ENCODE measurements at places on chromosomes 11 and 22.

DNA sequence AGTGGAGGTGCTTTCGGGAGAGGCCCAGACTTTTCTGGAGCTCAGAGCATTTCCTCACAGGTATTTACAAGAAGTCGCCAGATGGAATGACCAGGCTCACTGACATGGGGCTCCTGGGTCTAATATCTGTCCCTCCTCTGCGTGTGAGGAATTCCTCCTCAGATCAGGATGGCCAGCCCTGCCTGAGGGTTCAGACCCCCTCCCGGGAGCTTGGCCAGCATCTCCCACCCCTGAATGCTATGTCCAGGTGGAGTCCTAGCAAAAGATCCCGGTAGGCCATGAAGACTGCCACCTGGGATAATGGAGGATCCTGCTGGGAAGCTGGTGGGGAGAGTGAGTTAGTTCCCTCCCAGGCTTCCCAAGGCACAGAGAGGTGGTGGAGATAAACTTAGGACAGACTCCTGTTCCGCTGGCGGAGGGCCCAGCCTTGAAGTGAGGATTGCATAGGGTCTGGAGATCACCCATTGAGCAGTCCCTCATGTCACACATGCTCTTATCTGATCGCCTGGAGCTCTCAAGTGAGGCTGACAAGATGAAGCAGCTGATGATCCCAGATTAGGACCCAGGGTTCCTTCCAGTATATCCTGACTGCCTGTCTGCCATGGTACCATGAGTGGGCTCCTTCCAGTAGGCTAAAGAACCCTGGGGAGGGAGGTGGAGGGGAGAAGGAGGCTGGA lies 5.7 kb downstream of the OAF start:
- no peak for DNase-seq

GRCh38 chr22:44485494-44485893 lies 12.5 kb downstream of the RTL6 start:
- DNase-seq: no peak

GRCh38 chr22:44616461-44616860 lies 85.5 kb upstream of the PRR5 start:
- no peak for DNase-seq

DNA sequence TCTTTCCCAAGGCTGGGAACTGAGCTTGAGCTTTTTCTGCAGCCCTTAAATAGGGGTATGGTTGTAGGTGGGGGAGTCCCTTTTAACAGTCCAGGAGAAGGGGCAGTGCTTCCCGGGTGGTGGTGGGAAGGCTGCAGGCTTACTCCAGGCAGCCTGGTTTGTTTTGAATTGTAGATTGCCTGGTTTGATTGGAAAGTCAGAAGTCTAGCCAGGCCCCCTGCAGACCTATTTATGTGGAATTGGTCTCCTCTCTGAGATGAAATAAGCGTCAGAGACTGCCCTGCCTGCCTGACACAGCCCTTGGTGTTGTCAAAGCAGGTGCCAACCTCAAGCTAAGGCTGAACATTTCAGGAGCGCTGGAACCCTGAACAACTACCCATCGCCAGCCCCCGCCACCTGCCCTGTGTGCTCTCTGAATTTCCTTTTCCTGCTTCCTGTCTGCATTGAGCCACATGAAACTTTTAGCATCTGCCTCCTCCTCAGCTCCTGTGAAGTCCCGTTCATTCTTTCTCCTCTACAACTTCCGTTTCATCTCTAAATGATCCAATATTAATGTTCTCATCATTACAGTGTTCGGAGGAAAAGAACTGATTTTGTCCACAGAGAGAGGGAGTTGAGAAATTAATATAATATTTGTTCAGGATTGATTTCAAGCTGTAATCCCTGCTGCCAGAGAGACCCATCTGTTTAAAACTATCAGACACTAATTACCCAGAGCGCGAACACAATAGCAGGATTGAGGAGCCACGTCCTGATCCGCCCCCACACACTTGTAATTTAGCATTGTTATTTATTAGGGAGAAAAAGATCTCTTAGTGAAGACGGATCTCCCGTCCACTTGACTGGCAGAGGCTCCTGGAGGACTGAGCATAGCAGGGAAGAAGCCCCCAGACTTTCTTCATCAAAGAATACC lies 136.5 kb downstream of the TRIM29 start:
- no peak for DNase-seq

- no peak for DNase-seq
Observed at GRCh38 chr11:19987331-19987801, 172.9 kb downstream of the DBX1 start.

DNA sequence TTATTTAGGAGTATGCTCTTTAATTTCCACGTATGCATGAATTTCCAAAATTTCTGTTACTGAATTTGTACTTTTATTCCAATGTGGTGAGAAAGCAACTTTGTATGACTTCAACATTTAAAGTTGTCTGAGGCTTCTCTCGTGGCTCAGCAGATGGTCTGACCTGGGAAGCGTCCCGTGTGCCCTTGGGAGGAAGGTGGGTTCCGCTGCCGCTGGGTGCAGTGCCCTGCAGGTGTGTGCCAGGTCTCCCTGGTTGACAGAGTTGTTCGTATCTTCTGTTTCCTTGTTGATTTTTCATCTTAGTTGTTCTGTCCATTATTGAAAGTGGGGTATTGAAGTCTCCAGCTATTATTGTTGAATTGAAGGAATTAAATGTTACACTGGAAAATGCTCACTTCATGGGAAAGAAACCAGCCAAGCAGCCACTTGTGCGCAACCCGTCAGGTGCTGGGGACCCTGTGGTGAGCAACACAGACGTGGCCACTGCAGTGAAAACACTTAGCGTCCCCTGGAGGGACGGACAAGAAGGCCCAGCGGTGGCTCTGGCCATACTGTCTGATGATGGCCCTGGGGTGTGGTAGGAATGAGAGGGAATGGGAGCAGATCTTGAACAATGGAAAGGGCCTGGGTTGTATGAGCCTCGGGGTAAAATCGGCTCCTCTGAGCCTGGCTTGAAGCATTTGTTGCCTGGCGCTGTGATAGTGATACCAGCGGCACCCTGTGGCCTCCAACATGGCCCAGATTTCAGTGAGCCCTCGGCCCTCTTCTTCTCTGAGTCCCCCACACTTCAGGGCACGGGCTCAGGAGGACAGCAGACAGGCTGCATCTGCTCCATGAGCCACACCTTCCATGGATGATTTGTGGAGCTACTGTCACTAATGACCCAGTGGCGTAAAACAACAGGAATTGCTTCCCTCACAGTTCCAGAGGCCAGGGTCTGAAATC lies 31.5 kb upstream of the KRTAP5-7 start:
- DNase-seq: no peak

DNA sequence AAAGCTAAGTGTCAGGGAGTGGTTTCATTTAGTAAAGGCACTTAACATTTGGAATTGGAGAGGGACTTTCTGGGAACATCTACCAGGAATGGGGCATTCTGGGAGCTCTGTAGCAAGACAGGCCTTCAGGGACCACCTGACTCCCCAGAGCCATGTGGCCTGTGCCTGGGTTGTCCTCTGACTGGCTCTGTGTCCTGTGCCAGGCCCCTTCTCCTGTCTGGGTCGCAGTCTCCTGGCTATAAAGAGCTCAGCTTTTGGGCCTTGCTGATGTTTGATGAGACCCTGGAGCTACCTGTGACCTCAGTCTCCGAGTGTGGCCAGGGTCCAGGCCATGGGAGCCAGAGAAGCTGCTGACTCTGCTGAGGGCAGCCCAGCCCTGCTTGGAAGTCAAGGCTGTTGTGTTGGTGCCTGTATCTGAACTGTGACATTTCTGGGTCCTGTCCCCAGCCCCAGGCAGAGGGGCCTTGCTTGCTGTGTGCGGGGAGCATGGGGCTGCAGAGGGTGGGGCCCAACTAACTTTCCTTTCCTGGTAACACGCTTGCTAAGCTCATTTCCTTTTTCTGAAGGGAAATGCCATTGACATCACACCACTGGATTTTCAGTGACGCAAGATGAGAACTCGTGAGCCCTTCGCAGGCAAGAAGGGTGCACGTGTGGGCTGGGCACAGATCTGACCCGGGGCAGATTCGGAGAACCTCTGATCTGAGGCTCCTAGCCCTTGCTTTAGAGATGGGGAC lies 41.3 kb downstream of the LRRC32 start:
- DNase-seq: peak; percentile 43

GRCh38 chr11:96199563-96200025 lies 143.4 kb downstream of the MAML2 start:
- DNase-seq: peak; percentile 94

GRCh38 chr11:117475716-117476530 lies 148.3 kb downstream of the CEP164 start:
- DNase-seq: no peak

DNA sequence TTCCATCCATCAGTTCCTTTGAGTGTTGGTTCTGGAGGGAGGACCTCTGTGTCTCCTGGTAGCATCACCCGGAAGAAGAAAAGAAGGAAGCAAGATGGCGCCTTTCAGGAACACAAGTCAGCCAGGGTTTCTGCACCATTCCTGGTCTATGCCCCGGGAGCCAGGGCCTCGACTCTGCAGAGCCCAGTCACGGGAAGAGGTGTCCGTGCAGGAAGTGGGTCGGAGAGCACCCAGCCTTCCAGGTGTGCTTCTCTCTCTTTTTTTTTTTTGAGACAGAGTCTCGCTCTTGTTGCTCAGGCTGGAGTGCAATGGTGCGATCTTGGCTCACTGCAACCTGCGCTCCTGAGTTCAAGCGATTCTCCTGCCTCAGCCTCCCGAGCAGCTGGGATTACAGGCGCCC lies 21.2 kb downstream of the MRPL21 start:
- DNase-seq: no peak

- no peak for DNase-seq
Observed at GRCh38 chr11:3610846-3611245, 30.9 kb downstream of the ART5 start.

DNA sequence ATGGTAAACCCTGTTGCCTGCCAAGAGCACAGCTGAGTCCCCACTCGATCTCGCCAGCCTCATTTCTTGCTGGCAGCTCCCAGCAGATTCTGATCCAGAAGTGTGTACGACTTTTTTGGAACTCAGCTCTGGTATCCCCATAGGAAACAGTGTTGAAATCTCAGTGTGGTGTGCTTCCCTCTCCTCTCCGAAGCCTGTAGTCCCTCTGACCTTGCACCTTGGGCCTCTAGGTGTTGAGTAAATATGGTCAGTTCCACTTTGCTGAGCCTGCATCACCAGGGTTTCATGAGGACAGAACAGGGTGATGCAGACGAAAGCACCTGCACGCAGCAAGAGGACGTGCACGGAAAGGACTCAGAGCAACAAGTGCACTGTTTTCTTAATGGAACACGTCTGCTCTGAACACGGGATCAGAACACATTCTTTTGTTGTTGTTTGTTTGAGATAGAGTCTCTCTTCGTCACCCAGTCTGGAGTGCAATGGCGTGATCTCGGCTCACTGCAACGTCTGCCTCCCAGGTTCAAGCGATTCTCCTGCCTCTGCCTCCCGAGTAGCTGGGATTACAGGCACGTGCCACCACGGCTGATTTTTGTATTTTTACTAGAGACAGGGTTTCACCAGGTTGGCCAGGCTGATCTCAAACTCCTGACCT lies 3.8 kb upstream of the CPT1A start:
- no peak for DNase-seq

DNA sequence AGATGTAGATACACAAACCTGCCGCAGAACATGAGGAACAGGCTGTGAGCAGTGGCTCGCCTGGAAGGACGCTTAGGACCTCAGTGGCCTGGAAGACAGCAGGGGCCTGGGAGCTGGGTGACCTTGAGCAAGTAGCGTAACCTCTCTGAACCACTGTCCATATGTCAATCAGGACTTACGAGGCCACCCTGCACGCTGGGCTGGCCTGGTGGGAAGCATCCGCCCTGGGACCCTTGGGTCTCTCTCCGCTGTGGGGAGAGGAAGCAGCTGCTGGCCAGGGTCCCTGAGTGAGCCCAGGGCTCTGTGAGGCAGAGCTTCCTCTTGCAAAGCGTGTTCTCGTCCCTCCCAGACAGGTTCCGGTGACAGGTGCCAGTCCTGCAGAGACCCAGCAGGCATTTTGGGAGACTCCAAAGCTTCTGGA lies 14.0 kb upstream of the EHD1 start:
- DNase-seq: no peak

DNA sequence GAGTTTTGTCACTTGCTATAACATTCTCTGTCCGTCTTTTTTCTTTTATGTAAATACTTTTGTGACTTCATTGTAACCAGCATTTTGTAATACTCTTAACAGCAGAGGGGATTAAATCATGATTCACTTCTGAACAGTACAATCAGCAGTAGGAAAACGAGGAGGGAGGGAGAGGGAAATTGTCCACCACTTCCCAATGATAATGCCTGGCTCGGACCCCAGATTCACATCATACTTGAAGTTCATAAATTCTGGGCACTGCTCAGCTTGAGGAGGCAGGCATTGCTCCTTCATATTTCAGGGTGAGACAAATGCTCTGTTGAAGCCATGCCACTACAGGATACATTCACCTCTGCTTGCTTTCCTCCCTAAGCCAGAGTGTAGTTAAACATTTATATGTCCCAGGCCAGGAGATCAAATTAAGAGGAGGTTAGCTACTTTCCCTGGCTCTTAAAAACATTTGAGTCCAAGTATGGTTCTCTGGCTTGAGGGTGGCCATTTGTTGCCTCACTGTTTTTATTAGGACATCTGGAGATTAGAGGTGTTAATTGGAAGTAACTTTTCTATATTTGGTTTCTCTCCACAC lies 129.0 kb upstream of the LDLRAD3 start:
- DNase-seq: peak; percentile 46

DNA sequence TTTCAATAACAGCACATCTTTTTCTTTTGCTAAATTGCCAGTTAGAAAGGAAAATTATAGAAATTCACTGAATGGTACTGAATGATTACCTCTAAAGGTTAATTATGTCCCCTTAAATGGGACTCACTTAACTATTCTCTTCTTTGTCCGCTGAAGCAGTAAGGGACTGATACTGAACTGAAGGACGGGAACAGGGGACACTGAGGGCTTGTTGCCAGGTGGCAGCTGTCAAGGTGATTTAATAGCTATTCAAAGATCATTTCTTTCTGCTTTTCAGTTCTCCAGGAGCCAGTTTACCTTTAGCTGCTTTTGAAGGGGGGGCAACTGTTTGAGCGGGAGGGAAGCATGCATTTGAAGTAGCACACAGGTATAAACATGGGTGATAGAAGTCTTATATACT lies 325.4 kb upstream of the CCDC90B start:
- DNase-seq: no peak

DNA sequence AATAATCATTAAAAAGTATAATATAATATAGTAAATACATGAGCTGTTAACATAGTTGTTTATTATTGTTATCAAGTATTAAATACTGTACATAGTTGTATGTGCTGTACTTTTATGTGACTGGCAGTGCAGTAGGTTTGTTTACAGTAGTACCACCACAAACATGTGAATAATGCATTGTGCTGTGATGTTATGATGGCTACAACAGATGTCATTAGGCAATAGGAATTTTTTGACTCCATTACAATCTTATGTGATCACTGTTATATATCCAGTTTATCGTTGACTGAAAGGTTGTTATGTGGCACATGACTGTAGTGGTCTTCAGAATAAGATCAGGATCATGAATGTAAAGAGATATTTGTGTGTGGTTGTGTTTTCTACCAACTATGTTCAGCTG lies 577.8 kb downstream of the JRKL start:
- DNase-seq: no peak
